Amniotic epithelial cell (primary cell): ENCODE measurements at places on chromosomes 3 and 15.

DNA sequence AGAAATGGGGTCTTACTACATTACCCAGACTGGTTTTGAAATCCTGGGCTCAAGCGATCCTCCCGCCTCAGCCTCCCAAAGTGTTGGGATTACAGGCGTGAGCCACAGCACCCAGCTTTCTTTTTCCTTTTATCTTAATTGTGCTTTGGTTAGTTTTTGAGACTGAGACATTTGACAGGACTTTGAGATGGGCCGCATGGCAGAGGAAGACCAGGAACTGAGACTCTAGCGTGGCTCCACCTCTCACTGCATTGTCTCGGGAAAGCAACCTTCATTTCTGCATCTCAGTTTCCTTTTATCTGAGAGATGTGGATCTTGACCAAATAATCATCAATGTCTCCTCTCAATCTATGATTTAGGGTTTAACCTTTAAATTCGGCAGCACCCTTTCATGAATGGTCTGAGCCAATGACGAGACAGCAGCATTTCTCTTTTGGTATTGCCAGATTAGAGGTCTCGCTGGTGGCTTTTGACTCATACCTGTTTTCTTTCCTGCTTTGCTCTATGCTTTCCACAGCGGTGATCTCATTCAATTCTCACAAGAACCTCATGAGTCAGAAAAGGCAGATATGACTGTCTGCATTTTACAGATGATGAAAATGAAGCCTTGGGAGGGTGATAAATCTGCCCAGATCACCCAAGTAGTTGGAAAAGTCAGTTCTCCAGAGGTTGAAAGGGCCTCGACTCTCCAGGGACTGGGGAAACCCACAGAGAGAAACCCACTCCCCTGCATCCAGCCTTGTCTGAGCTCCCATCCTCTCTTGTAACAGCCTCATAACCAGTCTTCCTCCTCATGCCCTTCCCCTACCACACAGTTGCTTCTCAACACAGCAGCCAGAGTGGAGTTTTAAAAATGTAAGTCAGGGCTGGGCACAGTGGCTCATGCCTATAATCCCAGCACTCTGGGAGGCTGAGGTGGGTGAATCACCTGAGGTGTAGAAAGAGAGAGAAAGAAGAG lies 84.8 kb upstream of the FOXB1 start:
- peak; percentile 89 for DNase-seq

DNA sequence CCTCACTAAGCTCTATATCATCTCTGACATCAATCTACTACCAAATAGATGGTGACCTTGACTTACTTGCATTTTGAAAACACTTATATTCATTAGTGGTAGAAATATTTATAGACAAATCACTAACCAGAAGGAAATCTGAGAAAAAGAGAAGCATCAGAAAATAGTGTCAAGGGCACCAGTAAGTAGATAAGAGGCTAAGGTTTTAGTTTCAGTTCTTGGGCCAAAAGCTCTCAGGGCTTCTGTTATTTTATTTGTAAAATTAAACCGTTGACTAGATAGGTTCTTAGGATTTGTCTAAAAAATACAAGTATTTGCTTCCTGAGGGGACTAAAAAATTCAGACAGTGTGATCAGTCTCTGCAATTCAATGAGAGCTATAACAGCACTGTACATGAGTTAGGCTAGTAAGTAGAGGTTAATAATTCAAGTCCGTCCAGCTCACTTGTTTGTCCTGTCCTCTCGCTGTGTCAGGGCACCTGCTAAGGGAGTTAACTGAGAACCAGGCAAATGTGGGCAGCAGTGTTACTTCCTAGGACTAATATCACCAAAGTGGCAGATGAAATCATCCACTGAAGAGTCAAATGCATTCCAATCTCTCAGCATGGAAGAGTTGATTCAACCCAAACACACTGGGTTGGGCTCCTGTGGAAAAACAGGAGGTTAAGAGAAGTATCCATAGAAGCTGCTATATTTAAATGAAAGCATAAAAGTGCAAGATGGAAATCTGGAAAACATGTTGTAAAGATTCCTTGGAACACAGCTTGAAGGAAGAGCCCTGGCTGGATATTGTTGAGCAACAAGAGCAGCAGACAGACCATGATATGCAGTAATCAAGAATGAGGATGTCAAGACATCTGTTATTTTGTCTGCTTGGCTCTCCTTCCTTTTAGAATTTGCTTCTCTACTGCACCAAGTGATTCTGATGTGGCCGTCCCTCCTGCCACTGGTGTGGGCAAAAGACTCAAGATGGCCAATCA lies 134.9 kb upstream of the ZBTB20 start:
- peak; percentile 57 for DNase-seq

DNA sequence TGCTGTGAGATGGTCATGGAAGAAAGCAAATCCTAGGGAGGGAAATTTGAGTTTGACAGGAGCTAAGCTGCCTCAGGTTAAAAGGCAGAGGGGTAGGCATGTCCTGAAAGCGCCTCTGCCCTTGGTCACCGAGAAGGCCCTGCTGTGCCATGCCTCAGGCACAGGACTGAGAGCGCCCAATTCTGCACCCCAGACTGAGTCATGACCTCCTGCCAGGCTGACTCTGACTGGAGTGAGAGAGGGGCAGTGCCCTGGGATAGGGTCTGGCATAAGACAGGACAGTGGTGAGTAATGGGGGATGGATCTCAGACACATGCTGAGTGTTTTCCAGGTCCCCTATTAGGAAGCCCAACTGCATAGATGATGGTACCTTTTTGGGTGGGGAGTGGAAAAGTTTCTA lies 44.4 kb downstream of the EPHB1 start:
- DNase-seq = no peak

DNA sequence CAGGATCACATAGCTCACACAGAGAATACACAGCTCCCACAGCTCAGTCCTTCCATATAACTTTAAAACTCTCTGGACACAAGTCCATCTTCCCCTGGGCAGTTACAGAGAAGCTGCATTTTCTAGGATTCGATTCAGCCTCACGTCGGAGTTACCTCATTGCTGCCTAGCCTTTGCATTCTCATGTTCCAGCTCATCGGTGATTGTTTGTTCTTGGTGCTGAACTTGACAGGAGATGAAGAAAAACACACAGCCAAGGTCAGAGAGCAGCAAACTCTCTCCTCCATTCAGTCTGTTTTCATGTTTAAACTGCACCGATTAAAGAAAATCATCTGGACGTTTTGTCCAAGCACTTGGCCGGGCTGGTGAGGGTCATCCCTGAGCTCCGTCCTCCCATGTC lies 375.5 kb upstream of the CFAP20DC start:
- peak; percentile 98 for DNase-seq

DNA sequence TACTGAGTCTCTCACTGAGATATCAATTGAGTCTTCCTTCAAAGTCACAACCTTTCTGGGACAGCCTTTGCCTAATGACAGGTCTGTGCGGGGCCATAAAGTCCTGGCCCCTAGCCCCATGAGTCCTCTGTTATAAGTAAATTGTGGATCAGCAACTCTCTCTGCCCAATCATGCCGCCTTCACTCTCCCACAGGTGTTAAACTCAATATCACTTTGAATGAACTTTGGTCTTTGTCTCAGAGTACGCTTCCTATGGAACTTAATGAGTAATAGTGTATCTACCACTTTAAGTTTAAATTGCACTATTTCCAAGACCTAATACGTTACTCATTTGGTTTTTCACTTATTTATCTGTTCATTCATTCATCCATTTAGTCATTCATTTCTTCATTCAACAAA lies 826.4 kb downstream of the TUSC7 start:
- DNase-seq = no peak

- no peak for DNase-seq
Measured at GRCh38 chr3:148815316-148816110, 12.1 kb upstream of the CPB1 start.

- no peak for DNase-seq
Measured at GRCh38 chr3:112643621-112644240, 2.8 kb upstream of the CCDC80 start.

GRCh38 chr3:15345608-15346137 lies 13.3 kb upstream of the SH3BP5 start:
- no peak for DNase-seq

GRCh38 chr3:72784226-72784625 lies 64.0 kb downstream of the SHQ1 start:
- DNase-seq = no peak

- no peak for DNase-seq
Measured at GRCh38 chr3:103006526-103007183, 571.8 kb downstream of the ZPLD1 start.

- DNase-seq = no peak
Measured at GRCh38 chr15:66965201-66965900, 100.1 kb upstream of the SMAD3 start.

- peak; percentile 99 for DNase-seq
Measured at GRCh38 chr15:55823191-55823670, 80.3 kb upstream of the PRTG start.

DNA sequence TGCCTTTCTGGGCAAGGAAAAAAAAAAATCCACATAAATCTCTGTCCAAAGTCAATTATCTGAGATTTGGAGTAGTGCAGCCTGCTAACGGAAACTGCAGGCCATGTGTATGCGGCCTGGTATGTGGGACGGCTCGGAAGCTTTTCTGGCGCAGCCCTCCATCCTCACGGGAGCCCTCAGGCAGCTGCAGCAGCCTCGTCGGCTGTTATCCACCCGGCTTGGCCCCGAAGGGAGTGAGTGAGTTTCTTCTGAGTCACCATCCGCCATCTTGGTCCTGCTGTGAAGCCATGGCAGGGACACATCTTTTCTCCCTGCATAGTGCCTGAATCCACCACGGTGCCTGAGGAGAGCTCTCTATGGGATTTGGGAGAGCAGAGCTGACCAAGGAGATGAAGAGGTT lies 62.8 kb downstream of the POLR2M start:
- peak; percentile 30 for DNase-seq

DNA sequence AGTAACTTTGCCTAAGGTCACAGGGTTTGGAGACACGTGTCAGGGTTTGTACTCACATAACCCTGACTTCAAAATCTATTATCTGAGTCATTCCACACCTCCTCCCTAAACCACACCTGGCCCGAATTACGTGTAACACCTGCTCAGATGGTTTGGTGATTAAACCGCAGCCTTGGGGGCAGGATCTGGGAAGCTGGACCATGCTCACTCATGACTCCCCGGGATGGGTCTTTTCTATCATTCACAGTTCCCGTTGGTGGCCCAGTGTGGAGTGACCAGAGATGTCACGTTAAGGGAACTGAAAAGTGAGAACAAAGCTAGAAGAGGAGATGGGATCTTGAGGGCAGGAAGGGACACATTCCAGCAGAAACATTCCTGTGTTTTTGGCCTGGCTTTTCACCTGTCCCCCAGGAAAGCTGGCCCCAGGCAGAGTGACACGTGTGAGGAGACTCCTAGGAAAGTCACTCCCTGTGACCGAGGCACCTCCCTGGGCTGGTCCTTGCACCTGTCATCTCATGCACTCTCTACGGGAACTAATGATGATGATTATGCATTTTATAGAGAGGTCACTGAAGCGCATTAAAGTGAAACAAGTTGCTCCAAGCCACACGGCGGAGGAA lies 75.4 kb upstream of the POMGNT2 start:
- no peak for DNase-seq

- no peak for DNase-seq
Measured at GRCh38 chr15:39478996-39479395, 101.9 kb upstream of the THBS1 start.

GRCh38 chr3:144866476-144866875 lies 894.9 kb downstream of the DIPK2A start:
- DNase-seq = no peak

DNA sequence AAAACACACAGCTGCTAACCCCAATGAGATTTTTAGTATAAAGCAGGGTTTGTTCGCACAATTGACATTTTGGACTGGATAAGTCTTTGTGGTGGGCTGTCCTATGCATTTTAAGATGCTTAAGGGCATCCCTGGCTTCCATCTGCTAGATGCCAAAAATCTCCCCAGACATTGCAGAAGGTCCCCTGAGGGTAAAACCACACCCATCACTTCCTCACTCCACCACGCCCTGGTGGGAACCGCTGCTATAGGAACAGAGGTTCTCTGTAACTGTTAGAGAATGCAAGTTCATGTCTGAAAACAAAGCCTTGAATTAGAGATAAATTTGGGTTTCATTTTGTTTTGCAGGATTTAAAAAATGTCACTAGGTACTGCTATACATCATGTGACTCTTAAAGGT lies 67.7 kb downstream of the ARHGEF26 start:
- DNase-seq = no peak

DNA sequence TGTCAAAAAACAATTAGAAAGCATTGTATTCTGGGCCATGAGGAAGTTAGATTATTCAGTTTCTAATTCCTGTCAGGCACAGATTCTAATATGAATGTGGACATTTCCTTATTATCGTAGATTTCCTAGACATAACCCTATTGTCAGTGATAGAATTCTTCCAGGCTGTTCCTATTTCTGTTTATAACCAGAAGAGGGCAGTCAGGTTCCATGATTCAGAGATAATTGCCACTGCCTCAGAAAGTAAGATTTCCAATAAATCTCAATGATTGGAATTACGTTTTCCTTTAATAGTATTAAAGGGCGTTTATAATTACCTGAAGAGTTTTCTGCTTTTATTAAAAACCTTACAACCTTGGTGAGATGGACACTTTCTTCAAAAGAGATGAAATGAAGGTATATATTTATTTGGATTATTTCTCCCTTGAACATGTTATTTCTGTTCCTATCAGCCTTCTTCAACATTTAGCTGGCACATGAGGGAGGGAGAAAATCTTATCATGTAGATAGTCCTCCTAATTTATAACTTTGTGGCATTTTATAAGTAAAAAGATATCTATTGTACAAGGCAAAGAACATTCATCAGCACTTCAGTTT lies 439.2 kb downstream of the MCTP2 start:
- DNase-seq = peak; percentile 31

- DNase-seq = no peak
Measured at GRCh38 chr3:14570089-14570488, 29.9 kb upstream of the GRIP2 start.

- no peak for DNase-seq
Measured at GRCh38 chr3:128911911-128912310, 32.5 kb downstream of the ACAD9 start.

DNA sequence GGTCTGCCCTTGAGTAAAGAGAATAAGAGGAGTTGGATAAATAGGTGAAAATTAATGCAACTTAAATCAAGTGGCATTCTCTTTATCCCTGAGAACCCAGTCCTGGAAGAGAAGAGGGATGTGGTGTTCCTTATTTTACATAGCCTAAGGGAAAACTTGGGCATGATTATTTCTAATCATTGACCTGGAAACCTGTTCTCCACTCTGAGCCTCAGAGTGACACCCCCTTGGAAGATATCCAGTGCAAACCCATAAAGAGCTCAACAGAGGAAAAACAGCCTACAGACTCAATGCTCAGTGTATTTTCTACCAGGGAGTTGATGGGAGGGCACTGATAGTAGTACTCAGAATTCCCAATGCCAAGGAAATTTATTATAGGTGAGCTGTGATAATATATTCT lies 22.0 kb downstream of the SLC15A2 start:
- DNase-seq = no peak

GRCh38 chr3:77915336-77915735 lies 875.4 kb downstream of the ROBO2 start:
- no peak for DNase-seq
